Psoas muscle (tissue), 8 donors: ENCODE measurements at places on chromosomes 1 and 21. TPM values are rescaled to one million over a fixed set of nuclear protein-coding genes. Genes with fewer than 3 reads are reported as not detected.

DNA sequence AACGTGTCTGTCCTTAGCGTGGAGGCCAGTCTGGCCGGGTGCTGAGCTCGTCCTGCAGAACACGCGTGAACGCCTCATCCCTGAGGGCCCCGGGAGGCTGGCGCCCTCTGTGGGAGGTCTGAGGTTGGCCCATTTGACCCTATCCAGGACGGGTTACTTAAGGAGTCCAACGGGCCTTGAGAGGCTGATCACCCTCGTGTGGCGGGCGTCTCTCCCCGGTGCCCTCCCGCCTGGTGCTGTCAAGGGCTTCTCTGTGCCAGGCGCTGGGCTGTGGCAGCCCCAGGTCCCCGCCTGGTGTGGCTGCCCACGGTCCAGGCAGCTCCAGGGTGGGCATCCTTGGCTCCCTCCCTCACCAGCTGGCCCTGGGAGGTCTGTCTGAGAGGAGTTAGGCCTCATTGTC, 9.7 kb downstream of the SKI start:
- peaks cover 5% of the 10 kb centered on the region for H3K36me3 ChIP-seq
- H3K4me3 ChIP-seq, result no peak overlapping the region
- H3K27me3 ChIP-seq, result no peaks in the 10 kb centered on the region
- peaks cover 76% of the 10 kb centered on the region for H3K4me1 ChIP-seq

- no peaks in the 10 kb centered on the region for H3K36me3 ChIP-seq
- no peak overlapping the region for H3K4me3 ChIP-seq
- no peak overlapping the region for H3K27ac ChIP-seq
- H3K27me3 ChIP-seq, result no peaks in the 10 kb centered on the region
These were observed 2.4 kb upstream of the ARHGAP29 start for GRCh38 chr1:94239796-94240195.

- H3K36me3 ChIP-seq, result peaks cover 3% of the 10 kb centered on the region
- H3K27ac ChIP-seq, result no peak overlapping the region
- no peak for DNase-seq
- no peaks in the 10 kb centered on the region for H3K27me3 ChIP-seq
- H3K4me1 ChIP-seq, result no peaks in the 10 kb centered on the region
- H3K4me3 ChIP-seq, result no peak overlapping the region
These were observed 68.4 kb downstream of the RAB3GAP2 start for GRCh38 chr1:220203816-220204215.

GRCh38 chr1:73756817-73757216, 441.2 kb downstream of the LRRIQ3 start:
- H3K27ac ChIP-seq, result no peak overlapping the region
- no peaks in the 10 kb centered on the region for H3K36me3 ChIP-seq
- no peak overlapping the region for H3K4me3 ChIP-seq
- H3K27me3 ChIP-seq, result no peaks in the 10 kb centered on the region

DNA sequence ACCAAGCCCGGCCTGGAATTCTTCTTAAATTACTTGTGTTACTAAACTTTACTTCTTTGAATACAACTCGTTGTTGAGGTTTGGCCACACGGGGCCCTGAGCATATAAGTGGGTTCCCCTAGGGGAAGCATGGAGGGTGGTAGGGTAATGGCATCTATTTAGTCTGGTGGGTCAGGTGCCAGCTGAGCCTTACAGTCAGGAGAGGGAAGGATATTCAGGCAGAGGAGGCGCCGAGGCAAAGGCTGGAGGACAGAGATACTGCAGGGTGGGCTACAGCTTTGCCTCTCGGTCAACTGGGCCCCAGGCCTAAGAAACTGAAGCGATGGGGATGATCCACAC, 424 bp upstream of the NECAP2 start:
- no peak for DNase-seq
- H3K36me3 ChIP-seq, result no peaks in the 10 kb centered on the region
- no peaks in the 10 kb centered on the region for H3K27me3 ChIP-seq
- H3K4me3 ChIP-seq, result peak overlapping the region; percentile 95
- H3K27ac ChIP-seq, result peak overlapping the region; percentile 87

GRCh38 chr1:90039652-90040051, 44.7 kb downstream of the ZNF326 start:
- no peaks in the 10 kb centered on the region for H3K4me1 ChIP-seq
- H3K36me3 ChIP-seq, result no peaks in the 10 kb centered on the region
- H3K4me3 ChIP-seq, result no peak overlapping the region
- DNase-seq, result no peak
- no peaks in the 10 kb centered on the region for H3K27me3 ChIP-seq

- H3K4me3 ChIP-seq, result no peak overlapping the region
- DNase-seq, result no peak
- H3K4me1 ChIP-seq, result no peaks in the 10 kb centered on the region
- H3K27ac ChIP-seq, result no peak overlapping the region
These were observed 32.7 kb downstream of the ADSS2 start for GRCh38 chr1:244419024-244419423.

DNA sequence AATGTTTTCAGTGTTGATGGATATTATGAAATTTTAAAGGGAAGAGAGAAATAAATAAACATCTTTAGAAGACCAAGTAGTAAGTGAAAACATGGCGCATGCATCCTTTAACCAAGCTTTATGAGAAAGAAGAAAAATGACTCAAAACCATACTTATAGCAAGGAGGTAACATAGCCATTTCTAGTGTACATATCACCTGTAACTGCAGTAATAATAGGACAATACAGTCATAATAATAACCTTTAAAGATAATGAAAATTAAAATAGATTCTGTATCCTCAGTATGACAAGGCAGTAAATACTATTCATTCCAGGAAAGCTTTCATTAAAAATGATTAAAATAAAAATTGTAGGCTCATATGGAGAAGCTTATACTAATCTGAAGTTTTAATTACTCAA, 141.2 kb downstream of the COL24A1 start:
- no peak overlapping the region for H3K27ac ChIP-seq
- no peaks in the 10 kb centered on the region for H3K4me1 ChIP-seq
- DNase-seq, result no peak

Gene ANGPTL1
- total RNA-seq, result 43.6 TPM

Gene LYPD8
- not detected for total RNA-seq

Gene DYNLT5
- total RNA-seq, result 0.38 TPM
